ENCODE measurements at places on chromosomes 6 and 20.
A peak's percentile ranks its signal among the peaks of the same experiment; 100 is the strongest.

DNA sequence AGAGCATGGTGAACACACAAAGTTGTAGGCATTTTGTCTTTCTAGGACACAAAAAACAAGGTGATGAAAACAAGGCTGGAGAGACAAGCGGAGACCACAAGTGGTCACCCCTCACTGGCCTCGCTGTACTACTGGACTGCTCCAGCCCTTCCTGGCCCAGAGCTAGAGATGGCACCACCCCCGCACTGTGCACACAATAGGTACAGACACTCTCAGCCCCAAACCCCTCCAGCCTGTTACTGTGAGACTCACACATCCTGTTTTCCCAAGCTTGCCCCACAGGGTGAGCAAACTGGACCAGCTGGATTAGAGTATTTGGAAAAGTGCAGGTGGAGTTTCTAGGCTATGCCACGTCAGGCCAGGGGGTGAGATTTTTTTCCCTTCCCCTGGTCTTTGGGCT is 8.4 kb upstream of the ZSWIM1 start:
- DNase-seq: no peak

- DNase-seq: no peak
These were observed 3.5 kb downstream of the FOXS1 start for GRCh38 chr20:31841928-31842327.

- peak; percentile 63 for DNase-seq
These were observed 278.4 kb downstream of the LRFN2 start for GRCh38 chr6:40308533-40309306.

DNA sequence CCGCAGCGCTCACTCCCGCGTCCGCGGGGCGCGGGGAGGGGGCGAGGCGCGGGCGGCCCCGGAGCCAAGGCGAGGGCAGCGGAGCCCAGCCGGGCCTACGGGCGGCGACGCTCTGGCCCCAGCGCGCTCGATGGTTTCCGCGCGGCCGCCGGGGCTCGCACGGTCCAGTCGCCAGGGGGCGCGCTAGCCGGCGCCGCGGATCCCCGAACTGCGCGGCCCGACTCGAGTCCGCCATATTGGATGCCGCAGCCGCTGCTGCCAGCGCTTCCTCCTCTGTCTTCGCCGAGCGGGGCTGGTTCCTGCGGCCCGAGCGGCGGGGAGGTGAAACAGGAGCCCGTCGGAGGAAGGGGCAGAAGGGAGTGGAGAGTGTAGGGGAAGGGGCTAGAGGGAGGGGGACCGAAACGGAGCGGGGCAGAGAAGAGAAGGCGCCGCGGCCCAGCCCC is at the start of gene SCAF8:
TSS of gene SCAF8 (plus strand) at position 234 of the 443 bp plus-strand sequence. CDS start 485 bp downstream, outside the sequence.
- DNase-seq: peak; percentile 71

DNA sequence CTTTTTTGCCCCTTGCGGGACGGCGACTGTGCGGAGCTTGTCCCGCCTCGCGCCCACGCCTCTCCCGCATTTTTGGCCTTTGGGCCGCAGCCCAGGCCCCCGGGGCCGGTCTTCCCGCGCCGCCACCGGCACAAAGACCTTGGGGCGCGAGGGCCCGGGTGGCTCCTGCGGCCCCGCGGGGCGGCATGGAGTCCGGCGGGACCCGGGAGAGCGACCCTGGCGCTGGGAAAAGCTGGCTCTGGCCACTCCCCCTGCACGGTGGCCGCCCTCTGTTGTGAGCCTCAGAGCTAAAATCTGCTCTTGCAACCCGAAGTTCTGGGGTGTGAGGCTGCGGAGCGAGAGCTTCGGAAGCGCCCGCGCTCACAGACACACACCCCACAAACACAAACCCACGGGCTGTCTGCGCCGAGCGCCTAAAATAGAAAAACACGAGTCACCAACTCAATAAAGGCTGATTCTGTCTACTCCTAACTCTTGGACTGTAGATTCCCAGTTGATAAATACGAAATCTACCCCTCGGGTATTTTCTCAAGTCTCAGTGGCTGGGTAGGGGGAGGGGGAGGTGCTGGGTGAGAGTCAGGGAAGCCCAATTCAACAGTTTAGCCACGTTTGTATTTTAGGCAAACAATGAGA is 496 bp upstream of the BEND3 start:
- peak; percentile 39 for DNase-seq

- DNase-seq: no peak
These were observed 1047.9 kb upstream of the MAP3K7 start for GRCh38 chr6:91634791-91635190.

DNA sequence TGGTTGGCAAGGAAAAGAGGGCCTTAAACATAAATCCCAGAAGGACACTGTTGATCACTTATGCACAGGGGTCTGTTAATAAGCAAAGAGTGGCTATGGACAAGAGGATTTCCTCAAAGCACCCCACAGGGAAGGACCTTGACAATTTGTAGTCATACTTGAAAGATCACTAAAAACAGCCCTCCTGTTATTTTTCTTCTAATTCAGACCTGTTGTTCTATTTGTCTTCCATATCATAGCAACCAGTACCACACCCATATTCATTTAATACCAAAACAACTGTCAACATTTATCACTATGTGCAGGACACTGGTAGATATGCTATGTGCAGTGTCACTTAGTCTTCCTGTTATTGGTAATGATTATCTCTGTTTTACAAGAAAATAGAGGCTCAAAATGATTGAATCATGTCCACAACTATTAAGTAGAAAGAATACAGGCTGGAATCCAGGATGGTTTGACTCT is 3.2 kb upstream of the DYNLRB1 start:
- DNase-seq: no peak

- no peak for DNase-seq
These were observed 54.9 kb downstream of the UBR2 start for GRCh38 chr6:42618686-42619085.

DNA sequence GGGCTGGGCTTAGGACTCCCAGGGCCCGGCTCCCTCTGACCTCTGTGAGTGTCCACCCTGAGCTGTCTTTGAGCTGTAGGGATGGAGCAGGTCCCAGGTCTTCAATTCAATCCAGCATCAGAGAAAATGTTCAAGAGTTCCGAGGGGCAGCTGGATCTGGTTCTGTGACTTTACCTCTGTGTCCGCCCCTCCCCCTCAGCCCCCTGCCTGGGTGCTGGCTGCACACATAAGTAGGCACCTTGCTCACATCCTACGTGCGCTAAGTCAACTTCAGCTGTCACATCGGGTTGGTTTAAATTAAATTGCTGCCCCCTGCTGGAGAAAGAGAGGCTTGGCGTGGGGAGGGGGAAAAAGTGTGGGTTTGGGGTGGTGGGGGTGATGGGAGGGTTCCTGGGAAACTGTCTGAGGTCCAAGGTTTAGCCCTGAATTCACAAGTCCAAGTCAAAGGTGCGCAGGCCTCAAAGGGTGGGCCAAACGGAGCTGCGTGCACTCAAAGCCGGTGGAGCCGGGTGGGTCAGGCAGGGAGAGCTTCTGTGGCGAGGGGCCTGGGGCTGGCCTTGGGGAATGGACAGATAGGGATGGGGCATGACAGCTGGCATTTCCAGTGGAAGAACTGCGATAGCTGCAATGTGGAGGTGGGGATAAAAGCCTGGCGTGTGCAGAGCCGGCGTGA is 3.0 kb downstream of the WFDC5 start:
- no peak for DNase-seq

GRCh38 chr6:161349886-161350285 is 76.0 kb upstream of the AGPAT4 start:
- no peak for DNase-seq

GRCh38 chr6:18268066-18268465 is 3.7 kb upstream of the DEK start:
- no peak for DNase-seq

- no peak for DNase-seq
These were observed 1184.4 kb upstream of the ADGRB3 start for GRCh38 chr6:67450641-67451040.

GRCh38 chr6:82568290-82568993 is 204.8 kb downstream of the TPBG start:
- peak; percentile 78 for DNase-seq

DNA sequence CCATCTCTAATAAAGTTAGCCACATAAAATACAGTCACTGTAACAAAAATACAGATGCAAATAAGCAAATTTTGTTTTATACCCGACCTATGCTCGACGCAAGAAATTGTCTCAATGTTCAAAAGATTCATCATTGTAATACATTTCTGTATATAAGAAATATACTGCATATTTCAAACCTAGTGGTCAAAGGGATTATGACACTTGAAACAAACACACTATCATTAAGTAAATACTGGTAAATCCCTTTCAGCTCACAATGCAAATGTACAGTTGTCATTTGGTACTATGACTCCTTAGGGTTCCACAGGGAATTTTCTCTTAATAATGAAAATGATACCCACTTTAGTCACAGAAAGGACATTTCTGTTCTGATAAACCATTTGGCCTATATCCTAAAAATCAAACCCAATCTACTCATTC is 2.2 kb downstream of the HIVEP2 start:
- DNase-seq: no peak

DNA sequence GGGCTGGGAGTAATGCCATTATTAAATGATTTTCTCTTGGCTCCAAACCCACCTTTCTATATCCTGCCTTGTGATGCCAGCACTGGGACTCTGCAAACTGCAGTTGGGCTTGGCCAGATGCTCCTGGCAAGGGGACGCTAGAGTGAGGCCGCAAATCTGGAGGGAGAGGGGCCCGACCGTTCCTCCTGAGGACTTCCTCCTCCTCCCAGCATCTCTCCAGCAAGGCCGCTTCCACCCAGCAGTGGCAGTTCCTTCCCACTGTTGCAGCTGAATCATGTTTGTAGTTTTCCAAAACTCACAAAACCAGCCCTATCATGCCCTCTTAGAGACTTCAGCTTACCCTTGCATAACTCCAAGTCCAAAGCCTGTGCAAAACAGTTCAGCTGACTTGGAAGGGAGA is 244.4 kb downstream of the FOXA2 start:
- DNase-seq: no peak

DNA sequence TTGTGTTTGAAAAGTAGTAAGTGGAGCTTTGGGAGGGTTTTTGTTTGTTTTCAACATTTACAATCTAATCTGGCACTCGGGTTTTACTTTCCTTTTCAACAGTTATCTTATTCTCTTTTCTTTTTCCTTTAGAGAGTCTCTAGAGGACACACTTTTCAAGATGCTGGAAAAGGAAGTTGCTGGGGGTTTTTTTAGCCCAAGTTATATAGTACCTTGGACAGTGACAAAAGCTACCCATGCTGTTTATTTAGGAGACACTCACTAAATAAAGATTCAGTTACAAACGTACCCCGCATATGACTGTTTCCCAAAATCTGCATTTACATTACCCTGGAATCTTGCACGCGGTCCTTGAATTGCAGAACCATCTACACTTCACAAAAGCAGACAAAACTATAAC is 78.8 kb downstream of the MAP7 start:
- no peak for DNase-seq

DNA sequence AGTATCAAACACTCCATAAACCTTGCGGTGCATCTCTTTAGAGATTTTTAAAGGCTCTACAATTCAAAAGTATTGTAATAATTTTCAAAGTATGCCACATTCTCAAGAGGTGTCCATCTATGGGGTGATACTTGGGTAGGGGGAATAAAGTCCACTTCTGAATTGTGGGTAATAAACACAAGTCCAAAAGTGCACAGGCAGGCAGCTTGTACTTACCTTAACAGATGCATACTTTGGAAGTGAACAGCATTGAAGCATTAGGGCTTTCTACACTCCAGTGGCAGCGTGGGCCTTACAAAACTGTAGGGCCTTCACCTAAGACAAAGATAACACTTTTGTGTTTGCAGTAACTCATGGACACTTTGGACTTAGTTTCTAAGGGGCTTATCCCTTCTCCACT is 58.6 kb downstream of the AIG1 start:
- no peak for DNase-seq

GRCh38 chr20:44489931-44490330 is 14.3 kb downstream of the TTPAL start:
- DNase-seq: no peak

- no peak for DNase-seq
These were observed 7.1 kb downstream of the SPINT3 start for GRCh38 chr20:45508068-45508886.

- no peak for DNase-seq
These were observed 77.1 kb downstream of the CBLN4 start for GRCh38 chr20:55928266-55928665.

GRCh38 chr6:157849288-157850017 is 26.4 kb downstream of the SNX9 start:
- DNase-seq: no peak

GRCh38 chr6:116842459-116842858 is 13.6 kb upstream of the GPRC6A start:
- DNase-seq: no peak

- DNase-seq: no peak
These were observed 533.1 kb upstream of the CDH4 start for GRCh38 chr20:60718743-60719480.

DNA sequence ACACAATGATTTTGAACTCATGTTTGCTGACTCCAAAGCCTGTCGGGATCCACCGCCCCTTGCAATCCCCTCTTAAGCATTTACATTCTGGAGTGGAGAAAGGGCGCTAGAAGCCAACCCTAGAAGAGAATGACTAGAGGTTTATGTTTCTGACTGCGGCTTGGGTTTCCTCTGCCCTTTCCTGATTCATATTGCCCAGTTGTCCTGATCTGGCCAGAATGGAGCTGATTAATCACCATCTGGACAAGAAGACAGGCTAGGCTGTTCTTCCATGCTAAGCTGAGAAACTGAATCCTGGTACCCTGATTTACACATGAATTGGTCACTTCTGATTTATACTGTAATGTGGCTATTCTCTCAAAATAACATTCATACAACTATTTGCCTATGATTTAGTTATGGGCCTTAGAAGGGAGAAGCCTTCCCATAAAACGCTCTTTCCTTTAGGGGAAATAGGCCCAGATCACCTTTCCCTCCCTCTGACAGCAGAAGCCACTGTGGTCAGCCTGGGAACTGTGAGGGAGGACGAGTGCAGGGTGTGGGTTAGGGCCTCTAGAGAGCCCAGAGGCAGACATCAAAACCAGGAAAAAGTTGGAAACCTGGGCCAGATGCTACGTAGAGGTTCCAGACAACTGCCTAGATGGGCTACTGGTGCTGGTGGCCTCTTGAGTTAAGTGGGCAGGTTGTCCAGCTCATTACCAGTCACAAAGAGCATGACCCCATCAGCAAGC is 199.2 kb upstream of the PRDM1 start:
- no peak for DNase-seq

DNA sequence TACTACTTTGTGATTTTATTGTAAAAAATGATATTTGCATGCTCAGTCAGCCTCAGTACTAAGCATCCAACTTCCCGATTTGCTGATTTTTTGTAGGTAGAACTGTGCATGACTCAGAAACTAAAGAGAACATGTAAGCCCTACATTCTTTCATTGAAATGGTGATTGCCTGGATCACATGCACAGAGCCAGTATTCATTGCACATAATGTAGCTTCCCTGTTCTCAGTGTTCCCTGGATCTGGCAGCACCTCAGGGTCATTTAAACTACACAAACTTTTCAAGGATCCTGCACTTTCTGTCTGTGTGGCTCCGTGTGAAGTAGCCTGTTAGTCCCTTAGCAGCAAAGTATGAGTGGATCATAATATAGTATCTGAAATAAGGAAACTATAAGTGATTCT is 422.9 kb upstream of the AGPAT4 start:
- DNase-seq: no peak

DNA sequence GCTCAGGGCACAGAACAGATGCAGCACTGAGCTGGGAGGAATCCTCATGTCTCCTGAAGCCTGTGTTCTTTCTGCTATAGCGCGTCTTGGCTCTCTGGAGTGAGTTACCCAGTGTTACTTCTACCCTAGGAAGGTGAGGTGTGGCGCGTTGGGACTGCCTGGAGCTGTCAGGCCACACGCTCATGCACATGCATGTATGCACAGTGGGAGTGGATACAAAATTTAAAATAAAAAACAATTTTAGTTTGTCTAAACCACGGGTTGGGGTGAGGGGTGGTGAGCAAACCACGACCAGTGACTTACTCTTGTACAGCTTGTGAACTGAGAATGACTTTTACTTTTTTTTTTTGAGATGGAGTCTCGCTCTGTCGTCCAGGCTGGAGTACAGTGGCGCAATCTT is 298.6 kb upstream of the SUPT3H start:
- DNase-seq: no peak

Measured in NCI-H2081 (cell line).